NCI-H774 (cell line): ENCODE measurements at places on chromosomes 6 and 20.

GRCh38 chr6:150142670-150143515 lies at the start of gene PPP1R14C:
Gene PPP1R14C, plus strand, starts transcription at chr6:150143044. Its CDS starts 149 bp downstream, at chr6:150143193.
- no peak for DNase-seq

GRCh38 chr20:4119854-4120209 lies 104.5 kb upstream of the RNF24 start:
- DNase-seq: no peak

DNA sequence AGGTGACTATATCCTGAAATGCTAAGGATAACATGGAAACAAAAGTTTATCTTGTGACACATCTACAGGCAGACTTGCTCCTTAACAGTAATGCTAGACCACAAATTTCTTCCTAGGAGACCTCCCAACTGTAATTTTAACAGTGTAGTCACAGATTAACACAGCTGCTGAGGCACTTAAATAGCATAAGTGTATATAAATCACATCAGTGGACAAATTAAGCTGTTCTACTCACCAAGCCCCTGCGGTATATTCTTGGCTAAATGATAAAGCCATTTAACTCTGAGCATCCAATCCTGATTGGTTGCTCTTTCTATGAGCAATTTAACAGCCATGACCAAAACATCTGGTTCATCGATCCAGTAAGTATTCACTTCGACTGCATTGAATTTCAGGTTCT lies 73.3 kb upstream of the LYRM2 start:
- DNase-seq: no peak

- DNase-seq: no peak
Observed at GRCh38 chr6:73580247-73581149, 59.7 kb upstream of the EEF1A1 start.

DNA sequence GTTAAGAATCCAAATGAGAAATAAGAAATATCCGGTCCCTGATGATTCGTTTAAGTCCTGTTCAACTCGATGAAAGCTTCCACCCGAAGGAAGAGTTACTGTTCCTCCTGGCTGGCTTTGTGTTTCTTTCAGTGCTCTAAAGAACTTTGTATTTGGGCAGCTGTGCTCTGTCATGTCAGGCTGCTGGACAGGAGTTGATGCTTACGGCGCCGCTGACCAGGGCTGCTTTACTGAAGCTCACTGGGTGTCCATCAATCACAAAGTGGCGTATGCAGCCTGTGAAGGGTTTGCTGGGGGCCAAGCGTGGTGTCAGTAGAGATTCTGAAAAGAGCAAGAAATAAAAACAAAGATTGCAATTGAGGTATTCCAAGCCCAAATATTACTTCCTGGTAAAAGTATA lies 21.9 kb downstream of the FAM229B start:
- DNase-seq: no peak

- DNase-seq: no peak
Observed at GRCh38 chr6:18153311-18153703, 1.6 kb downstream of the TPMT start.
